NCI-H460 (cell line): ENCODE measurements at places on chromosomes 3 and 15. TPM values are rescaled to one million over a fixed set of nuclear protein-coding genes. Genes with fewer than 3 reads are reported as not detected.

DNA sequence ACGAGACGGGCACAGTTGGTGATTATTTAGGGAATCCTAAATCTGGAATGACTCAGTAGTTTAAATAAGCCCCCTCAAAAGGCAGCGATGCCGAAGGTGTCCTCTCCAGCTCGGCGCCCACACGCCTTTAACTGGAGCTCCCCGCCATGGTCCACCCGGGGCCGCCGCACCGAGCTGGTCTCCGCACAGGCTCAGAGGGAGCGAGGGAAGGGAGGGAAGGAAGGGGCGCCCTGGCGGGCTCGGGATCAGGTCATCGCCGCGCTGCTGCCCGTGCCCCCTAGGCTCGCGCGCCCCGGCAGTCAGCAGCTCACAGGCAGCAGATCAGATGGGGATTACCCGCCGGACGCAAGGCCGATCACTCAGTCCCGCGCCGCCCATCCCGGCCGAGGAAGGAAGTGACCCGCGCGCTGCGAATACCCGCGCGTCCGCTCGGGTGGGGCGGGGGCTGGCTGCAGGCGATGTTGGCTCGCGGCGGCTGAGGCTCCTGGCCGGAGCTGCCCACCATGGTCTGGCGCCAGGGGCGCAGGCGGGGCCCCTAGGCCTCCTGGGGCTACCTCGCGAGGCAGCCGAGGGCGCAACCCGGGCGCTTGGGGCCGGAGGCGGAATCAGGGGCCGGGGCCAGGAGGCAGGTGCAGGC lies 318.0 kb downstream of the FGF12 start:
- DNase-seq, result no peak

Gene SPINT1
- 1.7 and 2.4 TPM in 2 replicates for total RNA-seq

Gene CELSR3
- total RNA-seq, result 0.79 and 1.4 TPM in 2 replicates

Gene MORC1
- not detected in 2 replicates for total RNA-seq

DNA sequence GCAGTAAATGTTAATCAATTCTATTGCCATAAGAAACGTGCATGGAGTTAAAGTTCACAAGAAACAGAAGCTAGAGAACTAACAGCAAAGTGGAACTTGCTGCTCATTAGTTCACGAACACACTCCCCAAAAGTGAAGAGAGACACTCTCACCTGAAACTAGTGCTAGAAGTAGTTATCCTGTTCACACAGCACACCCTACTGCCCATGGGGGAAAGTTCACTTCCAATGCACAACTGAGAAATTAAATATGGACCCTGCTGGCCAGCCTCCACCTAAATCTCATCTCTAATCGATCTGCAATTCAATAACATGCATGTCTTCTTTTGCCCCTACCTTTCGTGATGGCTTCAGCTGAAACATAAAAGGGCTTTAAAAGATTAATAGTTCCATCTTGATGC lies 39.4 kb upstream of the FRMD4B start:
- DNase-seq, result no peak

- no peak for DNase-seq
These were observed 141.4 kb downstream of the VPS8 start for GRCh38 chr3:184953401-184953800.

- DNase-seq, result no peak
These were observed 7.5 kb downstream of the ISLR start for GRCh38 chr15:74180881-74181602.

Gene GNAT1
- total RNA-seq, result not detected in 2 replicates

Gene DVL3
- 16.1 and 19.4 TPM in 2 replicates for total RNA-seq
